M059J (cell line): ENCODE measurements at places on chromosomes 2 and 18. TPM values are rescaled to one million over a fixed set of nuclear protein-coding genes. Genes with fewer than 3 reads are reported as not detected.
A peak's percentile ranks its signal among the peaks of the same experiment; 100 is the strongest.

DNA sequence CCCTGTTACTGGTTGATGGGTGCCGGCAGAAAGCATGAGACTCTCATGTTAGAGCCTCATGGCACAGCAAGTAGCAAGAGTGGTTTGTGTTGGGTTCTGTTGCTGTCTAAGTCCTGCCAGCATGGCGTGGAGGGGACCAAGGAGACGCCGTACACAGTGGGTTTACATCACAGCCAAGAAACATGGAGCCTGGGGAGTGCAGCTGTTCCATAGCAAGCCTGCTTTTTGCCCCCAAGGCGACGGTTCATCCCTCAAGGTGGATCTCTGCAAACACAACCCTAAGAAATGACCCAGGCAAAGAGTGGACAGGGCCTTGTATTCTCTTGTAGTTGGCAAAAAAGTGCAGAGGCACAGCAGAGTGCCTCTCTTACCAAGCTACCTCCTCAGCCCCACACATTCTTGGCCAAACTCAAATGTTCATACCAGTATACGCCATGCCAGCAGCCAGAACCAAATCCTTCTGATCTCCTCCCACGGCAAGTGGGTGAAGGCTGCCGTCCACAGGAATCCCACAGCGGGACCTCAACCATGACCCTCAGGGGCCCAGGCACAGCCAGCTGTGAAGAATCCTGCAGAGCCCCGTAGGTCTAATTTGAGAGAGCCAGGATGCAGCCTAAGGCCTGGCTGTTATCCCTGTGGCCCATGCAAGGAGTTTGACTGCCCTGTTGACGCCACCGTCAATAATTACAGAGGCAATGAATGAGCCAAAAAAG is 19.0 kb downstream of the SNED1 start:
- DNase-seq, result no peak

TWIST2 gene
- 21.0 and 24.7 TPM in 2 replicates for total RNA-seq

GRCh38 chr2:100040906-100041305 is 101.5 kb downstream of the AFF3 start:
- DNase-seq, result no peak

GRCh38 chr2:897091-897490 is 53.6 kb upstream of the SNTG2 start:
- no peak for DNase-seq

DNA sequence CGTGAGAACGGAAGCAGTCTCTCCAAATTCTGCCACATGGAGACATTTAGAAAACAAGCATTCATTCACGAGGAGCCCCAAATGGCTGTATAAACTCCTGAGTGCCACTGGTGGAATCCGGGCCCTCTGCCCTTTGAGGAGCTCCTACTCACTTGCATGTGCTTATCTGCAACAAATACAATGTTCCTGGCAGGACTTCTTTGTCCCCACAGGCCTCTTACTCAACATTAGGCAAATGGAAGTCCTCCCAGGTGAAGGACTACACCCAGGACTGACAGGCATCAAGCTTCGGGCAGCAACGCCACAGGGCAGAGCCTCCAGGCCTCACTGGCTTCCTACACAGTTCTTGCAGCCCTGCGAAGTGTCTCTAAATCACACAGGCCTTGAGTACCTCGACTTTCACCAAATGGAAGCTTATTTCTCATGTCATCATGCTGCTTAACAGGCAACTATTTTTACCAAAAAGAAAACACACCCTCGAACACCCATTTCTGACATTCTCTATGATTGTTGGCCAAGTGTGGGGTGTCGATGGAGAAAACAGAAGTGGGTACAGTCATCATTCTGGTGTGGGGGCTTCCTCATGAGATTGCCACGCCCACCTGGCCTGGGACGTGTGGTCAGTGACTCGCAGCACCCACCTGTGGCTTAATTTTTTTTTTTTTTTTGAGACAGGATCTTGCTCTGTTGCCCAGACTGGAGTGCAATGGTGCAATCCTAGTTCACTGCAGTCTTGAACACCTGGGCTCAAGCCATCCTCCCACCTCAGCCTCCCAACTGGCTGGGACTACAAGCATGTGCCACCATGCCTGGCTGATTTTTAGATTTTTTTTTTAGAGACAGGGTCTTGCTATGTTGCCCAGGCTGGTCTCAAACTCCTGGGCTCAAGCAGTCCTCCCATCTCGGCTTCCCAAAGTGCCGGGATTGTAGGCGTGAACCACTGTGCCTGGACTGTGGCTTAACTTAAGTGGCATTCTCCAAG is 186.8 kb upstream of the GLI2 start:
- DNase-seq, result no peak

- peak; percentile 64 for DNase-seq
Measured at GRCh38 chr2:234954551-234954992, 2.8 kb downstream of the SH3BP4 start.

DNA sequence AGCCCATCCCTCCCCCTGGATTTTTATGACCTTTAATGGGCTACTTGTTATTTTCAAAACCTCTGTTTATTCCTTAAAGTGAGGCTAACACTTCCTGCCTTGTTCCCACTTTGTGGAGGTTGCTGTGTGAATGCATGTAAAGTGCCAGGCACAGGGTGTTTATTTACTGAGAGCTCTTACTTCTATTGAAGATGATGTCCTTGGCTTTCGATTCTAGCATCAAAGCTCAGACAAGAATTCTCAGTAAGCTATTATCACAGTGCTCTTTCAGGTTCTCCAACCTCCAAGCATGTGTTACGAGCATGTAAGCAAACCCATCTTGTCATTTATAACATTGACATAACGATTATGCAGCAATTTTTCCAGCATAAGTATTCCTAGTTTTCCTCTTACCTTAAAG is 44.2 kb downstream of the DPYSL5 start:
- no peak for DNase-seq

DNA sequence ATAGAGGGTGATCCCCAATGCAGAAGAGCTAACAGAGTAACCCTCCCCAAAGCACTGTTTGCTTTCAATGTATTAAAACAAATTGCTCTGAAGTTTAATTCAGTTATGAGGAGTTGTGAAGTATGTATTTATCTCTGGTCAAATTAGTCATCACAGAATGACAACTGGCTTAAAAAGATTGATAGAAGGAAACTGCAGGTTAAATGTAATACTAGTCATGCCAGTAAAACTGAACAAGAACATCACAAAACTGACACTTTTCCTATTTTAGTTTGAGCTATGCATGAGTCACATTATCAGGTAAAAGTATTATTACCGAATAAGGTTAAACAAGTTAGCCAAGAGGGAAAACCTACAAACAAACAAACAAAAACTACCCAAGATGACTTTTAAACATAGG is 99.0 kb upstream of the ACVR1C start:
- peak; percentile 24 for DNase-seq

DNA sequence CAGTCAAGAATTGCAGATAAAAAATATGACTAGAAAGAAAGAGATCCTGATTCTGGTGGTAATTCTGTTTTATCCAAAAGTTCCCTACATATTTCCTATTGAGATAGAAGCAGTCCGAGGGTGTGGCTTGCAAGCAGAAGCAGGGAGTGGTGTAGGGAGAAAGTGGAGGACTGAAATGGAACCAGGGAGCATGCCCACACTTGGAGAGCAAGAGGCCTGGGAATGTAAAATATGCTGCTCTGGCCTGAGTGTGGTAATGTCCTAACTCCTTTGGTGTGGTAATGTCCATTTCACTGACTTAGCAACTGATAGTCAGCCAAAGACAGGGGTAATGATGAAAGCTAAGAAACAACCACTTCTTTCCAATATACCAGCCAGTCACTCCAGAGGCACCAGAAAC is 30.1 kb upstream of the FMNL2 start:
- no peak for DNase-seq

GRCh38 chr2:153871231-153872221 is at the start of gene GALNT13:
Gene GALNT13, plus strand, starts transcription at chr2:153871922.
- peak; percentile 2 for DNase-seq

DNA sequence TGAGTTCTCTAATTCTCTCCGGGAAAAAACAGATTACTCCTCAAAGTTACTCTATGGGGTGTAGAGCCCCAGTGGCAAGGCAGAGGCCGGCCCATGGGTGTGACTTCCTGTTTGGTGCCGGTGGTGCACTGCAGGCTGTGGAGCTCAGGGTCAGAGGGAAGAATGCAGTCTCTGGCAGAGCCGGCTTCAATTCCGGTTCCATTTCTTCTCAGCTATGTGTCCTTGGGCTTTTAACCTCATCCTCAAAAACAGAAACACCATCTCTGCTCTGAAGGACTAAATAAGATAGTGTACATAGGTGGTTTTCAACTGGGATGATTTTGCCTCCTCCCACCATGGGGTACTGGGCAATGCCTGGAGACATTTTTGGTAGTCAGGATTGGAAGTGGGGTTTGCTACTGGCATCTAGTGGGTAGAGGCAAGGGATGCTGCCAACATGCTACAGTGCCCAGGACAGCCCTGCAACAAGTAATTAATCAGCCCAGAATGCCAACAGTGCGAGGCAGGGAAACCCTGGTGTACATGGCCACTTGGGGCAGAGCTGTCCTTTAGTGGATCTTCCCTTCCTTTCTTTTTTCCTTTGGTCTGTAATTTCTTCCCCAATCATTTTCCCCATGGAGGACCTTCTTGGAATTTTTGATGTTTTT is 81.2 kb downstream of the INSIG2 start:
- DNase-seq, result no peak

DNA sequence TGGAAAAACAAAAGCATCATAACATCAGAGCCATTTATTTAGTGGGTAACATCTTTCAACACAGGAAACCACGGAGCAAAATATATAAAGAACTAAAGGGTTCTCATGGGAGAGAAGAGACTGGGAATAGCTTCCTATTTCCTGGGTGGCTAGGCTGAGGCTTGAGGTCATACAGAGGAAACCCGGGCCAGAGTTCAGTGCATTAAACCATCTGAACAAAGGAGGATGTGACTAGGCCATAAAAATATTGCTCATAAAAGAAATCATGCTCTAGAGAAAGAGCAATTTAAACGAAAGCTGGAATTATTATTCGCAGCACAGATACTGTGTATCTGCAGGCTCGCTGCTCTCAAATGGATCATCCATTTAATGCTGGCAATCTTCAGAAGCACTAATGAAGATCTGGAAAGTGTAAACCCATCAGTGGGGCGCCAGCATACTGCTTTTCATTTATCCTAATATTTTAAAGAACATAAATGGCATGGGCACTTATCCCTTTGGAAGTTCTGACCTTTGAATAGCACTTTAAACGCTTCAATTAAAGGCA is 83.3 kb downstream of the GALNT14 start:
- DNase-seq, result no peak

DNA sequence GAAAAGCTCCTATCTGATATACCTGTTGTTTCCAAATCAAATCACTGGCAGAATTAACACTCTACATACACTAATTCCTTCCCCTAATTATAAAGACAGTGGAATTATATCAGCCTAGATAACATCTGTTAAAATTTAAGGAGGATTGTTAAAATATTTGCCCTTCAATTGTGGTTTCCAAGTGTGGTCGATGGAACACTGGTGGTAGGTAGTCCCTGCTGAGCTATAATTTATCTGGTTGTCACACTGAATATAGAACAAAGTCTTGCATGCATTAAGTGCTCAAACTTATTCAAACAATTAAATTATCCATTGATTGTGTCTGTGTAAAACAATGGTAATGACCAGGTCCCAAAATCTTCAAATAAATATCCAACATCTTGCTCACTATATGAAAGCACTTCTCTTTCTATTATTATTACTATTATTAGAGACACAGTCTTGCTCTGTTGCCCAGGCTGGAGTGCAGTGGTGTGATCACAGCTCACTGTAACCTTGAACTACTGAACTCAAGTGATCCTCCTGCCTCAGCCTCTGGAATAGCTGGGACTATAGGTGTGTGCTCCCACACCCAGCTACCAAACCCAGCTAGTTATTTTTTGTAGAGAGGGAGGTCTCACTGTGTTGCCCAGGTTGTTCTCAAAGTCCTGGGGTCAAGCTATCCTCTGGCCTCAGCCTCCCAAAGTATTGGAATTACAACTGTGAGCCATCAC is 12.0 kb downstream of the CDH2 start:
- DNase-seq, result peak; percentile 29

DNA sequence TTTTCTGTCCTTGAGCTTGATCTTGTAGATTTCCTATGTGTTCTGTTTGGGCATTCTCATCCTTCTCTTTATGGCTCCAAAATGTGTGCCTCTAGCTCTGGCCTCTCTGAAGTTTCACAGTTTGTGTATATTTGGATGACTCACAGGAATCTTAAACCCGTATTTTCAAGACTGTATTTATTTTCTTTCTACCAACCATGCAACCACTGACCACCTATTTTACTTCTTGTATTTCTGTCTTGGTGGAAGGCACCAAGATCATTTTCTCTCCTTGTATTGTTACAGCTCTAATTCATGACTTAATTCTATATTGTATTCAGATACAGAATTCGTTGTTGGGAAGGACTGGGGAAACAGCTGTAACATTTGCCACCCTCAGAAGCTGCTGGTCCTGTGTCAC is 39.5 kb downstream of the ACSL3 start:
- peak; percentile 81 for DNase-seq

DNA sequence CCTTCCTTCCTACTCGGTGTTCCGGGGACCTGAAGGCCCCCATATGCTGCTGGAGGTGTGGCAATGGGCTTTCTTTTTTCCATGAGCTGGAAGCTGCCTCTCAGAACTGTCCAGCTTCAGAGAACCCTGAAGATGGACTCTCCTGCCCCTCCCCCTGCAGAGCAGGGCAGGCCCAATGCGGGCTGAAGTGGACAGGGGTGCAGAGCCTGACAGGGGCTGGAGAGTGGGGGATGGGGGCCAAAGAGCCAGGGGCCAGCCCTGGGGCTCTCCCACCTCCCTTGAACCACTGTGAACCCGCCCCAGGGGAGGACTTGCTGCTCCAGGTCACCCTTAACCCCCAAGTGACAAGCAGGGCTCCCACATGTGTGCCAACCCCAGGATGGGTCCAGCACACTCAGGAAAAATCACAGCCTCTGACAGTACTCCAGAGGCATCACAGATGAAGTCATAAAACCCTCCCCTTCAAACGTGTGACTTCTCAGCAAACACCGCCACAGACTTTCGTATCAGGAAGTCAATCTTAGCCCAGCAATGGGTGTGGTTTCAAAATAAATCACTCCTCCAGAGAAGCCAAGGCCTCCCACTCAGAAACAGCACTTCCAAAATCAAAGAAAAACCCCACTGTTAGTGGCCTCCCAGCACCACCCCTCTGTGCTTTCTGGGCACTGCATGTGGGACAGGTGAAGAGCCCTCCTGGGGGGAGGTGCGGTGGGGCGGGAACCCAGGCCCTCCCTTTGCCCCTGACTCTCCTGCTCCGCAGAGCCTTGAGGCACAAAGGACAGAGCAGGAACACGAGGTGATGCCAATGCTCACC is 135.8 kb downstream of the HDAC4 start:
- DNase-seq, result peak; percentile 68

DNA sequence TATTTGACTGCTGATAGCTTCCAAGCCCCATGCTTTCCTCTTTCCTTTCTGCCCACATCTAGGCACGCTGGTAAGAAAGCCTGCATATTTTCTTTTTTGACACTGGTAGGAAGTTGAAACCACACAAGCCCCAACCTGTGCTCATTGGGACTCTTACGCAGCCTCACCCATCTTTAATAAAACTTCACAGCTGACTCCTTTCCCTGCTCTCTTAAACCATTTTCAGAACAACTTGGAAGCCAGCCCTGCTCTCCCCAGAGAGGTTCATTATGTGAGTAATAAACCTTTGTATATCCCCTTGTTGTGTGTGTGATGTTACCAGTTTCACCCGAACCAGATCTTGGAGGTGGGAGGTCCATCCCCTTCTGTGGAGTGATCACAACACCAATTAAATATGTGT is 268.4 kb downstream of the GPD2 start:
- no peak for DNase-seq

GRCh38 chr2:58364098-58364497 is 123.0 kb upstream of the FANCL start:
- DNase-seq, result no peak

TGFA gene
- 8.1 and 9.3 TPM in 2 replicates for total RNA-seq

UGT1A8 gene
- total RNA-seq, result not detected in 2 replicates

BIN1 gene
- total RNA-seq, result 36.3 and 51.1 TPM in 2 replicates

- DNase-seq, result no peak
Measured at GRCh38 chr2:12705230-12705629, 11.5 kb upstream of the TRIB2 start.

FOXI3 gene
- total RNA-seq, result not detected in 2 replicates
